H9 (cell line): ENCODE measurements at places on chromosomes 12 and 14. TPM values are rescaled to one million over a fixed set of nuclear protein-coding genes. Genes with fewer than 3 reads are reported as not detected.

DNA sequence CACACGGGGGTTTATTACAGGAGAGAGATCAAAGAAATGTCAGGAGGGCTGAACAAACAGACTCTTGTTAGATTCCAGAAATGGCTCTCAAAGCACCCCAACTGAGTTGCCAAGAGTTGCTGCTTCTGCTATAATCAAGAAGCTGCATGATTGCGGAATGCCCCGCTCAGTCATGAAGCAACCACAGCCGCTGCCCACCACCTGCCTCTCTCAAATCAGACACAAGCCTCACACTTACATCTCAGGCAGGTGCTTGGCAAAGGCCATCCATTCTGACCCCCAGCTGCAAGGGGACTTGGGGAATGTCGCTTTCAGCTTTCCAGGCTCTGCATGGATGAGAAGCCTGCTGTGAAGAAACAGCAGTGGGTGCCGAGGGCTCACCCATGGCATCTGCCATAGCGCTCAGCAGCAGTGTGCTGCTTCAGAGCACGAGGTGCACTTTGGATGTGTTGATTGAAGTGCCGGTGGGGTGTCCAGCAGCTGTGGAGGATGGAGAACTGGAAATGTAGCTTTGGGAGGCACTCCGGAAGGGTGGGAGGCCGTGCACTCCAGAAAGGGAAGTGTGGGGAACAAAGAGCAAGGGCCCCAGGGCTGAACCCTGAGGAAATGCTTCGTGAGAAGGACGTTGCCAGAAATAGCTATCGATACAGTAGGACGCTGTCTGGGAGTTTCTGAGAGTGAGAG, 37.7 kb downstream of the LRRC74A start:
- DNase-seq: no peak

DNA sequence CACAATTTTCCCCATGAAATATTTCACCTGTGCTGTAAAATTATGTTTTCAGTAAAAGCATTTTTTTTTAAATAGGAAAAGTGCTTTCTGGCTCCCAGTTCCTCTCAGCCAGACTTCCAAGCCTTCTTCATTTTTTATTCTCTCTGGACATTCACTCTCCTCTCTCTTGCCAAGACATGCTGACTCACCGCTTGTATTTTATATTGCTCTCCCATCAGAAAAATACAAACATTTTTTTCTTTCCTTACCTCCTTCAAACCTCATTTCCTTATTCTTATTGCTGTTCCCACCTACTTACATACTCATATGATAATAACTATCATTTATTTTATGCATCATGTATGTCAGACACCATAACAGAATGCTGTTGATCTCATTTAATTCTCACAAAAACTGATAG, 37.7 kb upstream of the ZNF641 start:
- no peak for DNase-seq

- DNase-seq: no peak
Measured at GRCh38 chr12:65307169-65307501, 28.7 kb downstream of the MSRB3 start.

DNA sequence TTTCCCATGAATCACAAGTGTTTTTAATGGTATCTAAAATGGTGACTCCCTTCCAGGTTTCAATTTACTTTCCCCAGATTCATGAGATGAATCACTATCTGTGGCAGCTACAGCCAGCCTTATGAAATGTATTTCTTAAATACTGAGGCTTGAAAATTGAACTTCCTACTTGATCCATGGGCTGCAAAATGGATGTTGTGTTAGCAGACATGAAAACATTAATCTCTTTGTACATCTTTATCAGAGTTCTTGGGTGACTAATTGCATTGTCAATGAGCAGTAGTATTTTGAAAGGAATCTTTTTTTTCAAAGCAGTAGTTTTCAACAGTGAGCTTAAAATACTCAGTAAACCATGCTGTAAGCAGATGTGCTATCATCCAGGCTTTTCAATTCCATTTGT, 250.8 kb downstream of the SLC6A15 start:
- DNase-seq: no peak

- no peak for DNase-seq
Measured at GRCh38 chr14:106883218-106883692, 1356.9 kb downstream of the TMEM121 start.

DTX1 gene
- 3.0 and 3.5 TPM in 2 replicates for total RNA-seq

OS9 gene
- 111 and 112 TPM in 2 replicates for total RNA-seq
